ENCODE measurements at places on chromosomes 16 and 17.
A peak's percentile ranks its signal among the peaks of the same experiment; 100 is the strongest.

DNA sequence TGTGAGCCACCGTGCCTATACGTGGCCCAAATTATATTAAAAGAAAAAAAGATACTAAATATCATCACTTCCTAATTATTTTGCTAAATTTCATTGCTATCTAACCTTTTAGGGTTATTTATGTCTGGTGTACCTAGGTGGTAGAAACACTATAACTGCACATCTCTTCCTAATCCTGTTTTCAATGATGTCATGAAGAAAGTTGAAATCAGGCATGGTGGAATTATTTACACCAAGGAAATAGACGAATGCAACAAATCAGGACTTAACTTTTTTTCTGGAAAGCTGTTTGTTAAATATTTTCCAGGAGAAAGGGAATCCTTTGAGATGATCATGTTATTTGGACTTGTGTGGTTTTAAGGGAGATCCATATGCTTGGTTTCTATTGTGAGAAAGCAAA, 39.2 kb upstream of the SKAP1 start:
- DNase-seq = no peak

DNA sequence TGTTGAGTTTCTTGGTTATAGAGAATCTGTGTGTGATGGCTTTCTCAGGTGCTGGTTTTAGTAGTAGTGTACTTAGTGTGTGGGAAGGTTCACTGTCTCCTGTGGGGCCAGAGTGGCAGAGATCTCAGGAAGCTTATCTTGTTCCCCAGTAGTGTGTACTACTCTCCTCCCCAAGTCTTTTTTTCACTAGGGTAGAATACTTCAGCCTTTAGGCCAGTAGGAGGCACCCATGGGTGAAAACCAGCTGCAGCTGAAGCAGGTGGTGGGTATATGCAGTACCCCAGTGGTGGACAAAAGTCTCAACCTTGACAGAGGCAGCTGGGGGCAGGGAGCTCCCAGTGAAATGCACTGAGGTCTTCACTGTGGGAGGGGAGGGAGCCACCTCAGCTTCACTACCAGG, 109.9 kb downstream of the PHKB start:
- DNase-seq = no peak

DNA sequence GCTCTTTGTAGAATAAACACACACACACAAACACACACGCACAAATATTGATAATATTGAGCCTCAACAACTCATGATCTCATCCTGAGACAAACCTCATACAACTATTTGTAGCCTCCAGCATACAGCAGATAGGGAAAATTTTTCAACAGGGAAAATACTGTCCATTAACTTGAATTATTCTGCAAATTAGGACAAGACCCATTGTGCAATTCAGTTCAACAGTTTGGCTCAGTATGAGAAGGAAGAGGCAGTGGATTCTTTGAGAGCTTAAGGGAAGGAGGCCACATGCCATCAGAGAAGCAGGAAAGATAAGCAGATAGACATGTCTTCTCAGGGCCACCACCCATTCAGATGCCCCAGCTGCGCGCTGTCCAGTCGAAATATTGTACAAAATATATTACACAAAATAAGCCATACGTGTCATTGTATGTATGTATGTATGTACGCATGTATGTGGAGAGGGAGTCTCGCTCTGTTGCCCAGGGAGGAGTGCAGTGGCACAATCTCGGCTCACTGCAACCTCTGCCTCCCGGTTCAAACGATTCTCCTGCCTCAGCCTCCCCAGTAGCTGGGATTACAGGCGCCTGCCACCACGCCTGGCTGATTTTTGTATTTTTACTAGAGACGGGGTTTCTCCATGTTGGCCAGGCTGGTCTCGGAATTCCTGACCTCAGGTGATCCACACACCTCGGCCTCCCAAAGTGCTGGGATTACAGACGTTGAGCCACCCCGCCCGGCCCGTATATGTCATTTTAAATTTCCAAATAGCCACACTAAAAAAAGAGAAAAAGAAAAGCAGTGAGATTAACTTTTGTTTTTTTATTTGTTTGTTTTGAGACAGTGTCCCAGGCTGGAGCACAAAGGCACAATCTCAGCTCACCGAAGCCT, 1.8 kb downstream of the ZC3H7A start:
- no peak for DNase-seq

DNA sequence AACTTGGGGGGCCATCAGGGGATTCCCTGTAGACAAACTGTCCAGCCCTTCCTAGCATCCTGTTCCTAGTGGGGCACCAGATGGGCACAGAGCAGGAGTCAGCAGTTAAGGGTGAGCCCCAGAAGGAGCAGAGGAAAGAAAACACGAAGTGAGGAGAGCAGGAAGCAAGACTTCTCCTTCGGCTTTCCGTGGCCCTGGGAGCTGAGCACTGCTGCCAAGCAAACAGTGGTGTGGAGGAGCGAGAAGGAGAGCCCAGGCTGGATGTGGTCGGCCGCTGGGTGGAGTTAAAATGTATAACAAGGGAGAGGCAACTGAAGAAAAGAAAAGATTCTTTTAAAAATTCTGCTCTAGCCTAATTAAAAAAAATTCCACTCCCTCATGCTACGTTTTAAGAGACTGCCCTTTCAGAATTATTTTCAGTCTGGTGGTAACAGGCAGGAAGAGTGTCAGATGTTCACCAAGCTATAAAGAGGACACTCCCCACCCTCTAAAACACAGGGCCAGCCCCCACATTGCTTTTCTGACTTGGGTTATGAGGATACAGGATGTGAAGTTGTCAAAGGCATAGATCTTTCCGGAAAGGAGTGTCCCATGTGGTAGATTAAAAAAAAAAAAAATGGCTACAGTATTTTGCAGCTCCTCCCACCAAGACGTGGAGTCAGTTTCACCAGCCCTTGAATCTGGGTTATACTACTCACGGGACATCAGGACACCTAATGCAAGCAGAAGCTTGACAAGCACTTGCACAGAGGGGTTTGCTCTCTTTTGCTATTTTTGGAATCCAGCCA, 74.9 kb upstream of the ZFHX3 start:
- peak; percentile 47 for DNase-seq

- no peak for DNase-seq
Observed at GRCh38 chr16:83258366-83258928, 549.3 kb upstream of the HSBP1 start.

- DNase-seq = no peak
Observed at GRCh38 chr17:3695723-3696411, at the start of gene P2RX5. P2RX5 (minus strand) TSS chr17:3696155; CDS start chr17:3696005, 150 bp downstream.

GRCh38 chr17:46109603-46110189, 83.5 kb downstream of the KANSL1 start:
- DNase-seq = no peak

DNA sequence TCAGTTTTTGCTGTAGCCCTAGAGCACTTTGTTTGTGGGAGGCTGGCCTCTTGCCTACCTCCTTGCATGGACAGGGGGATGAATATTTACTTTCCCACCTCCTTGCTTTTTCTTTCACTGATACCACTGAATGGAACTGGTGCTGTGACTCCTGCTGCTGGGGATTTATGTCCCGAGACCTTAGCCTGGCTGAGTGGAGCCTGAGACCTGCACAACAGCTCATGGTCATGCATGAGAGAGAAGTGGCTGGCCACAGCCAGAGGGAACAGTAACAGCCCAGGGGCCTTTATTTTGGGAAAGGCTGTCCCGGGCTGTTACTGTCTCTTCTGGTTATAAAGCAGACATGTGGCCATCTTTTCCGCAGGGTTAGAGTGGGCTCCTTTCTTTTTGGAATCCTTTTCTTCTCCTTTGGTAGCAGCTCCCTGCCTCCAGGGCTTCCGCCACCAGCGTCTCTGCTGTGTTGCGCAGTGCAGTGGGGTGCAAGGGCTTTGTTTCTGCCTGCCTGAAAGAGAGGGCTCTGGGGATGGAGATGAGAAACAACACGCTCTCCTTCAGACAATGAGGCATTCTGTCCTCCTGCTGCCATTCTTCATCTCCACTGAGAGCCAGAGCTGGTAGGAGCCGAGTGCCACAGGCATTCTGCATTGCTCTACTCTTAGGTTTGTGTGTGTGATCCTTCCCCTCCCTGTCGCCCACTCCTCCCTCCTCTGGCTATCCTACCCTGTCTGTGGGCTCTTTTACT, 14.5 kb downstream of the SNX11 start:
- peak; percentile 87 for DNase-seq

DNA sequence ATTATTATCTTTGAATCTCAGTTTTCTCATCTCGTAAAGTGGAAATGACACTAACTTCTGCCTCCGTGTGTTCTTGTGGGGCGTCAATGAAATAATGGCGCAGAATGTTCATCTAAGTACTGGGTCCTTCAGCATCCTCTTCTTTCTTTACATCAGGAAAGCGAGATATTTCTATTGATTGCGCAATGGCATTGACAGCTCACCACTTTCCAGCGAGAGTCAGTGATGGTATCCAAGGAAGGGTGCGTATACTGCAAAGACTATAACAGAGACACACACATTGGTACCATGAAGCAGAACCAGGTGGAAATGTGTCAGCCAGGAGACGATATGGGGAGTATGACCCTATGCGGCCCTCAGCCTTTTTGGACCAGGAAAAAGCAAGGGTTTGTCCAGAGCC, 162.1 kb downstream of the SHISA9 start:
- no peak for DNase-seq

DNA sequence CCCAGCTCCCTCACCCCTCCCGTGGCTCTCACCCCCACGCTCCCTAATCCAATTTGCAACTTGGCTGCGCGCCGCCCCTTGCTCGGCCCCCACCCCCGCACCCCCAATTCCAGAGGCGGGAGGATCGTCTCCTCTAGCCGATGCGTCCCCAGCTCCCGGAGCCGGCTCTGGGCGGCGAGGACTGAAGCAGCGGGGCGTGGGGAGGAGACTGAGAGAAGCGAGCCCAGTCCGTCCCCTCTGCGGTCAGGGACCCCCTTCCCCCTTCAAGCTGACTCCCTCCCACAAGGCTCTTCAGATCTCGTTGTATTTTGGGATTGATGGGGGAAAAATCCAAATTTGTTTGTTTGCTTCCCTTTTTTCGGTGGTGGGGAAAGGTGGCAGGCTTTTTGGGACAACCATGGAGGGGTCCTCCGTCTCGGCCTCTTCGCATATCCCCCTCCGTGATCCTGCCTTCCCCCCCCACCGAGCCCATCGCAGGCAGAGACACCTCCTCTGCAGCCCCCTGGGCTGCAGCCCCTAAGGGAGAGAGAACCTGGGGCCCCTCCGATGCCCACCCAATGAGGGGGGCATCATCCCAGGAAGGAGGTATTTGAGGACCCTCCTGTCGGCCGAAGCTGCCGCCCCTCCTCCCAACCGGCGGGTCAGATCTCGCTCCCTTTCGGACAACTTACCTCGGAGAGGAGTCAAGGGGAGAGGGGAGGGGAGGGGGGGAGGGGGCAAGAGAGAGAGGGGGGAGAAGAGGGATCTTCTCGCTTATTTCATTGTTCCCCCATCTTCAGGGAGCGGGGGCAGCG, 466 bp downstream of the NEUROD2 start:
- DNase-seq = no peak

- DNase-seq = no peak
Observed at GRCh38 chr17:65163990-65164495, 26.9 kb downstream of the RGS9 start.

DNA sequence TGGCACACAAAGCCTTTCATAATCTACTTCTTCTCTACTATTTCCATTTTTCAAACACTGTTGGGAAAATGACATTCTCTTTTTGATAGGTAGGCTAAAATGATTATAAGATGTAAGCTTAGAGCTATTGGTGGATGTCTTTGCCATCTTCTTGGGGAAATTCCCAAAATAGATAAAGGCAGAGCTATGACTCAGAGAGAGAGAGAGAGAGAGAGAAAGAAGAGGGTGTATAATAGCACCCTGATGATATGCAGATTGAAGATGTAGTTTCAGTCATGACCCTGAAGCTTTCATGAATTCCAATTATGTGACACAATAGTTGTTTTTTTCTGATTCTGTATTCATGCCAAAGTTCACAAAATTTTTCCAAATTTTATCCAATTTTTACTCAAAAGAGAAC, 529.1 kb downstream of the HS3ST4 start:
- no peak for DNase-seq

DNA sequence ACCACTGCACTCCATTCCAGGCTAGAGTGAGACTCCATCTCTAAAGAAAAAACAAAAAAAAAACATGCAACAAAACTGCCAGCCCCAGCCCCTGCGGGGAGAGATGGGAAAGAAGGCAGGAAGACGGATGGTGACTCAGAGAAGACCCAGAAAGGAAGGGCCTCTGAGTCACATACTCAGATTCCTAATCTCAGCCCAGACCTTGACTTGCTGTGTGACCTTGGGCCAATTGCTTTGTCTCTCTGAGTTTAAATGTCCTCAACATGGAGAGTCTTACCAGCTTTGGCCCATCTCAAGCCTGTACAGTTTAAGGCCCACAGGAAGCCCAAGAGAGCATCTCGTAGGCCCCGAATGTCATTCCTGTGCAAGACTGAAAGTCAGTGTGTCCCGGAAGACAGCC, 86.5 kb upstream of the LHX1 start:
- DNase-seq = no peak

GRCh38 chr16:81522108-81522701, 77.6 kb downstream of the CMIP start:
- DNase-seq = no peak

GRCh38 chr17:36657763-36658490, 56.5 kb downstream of the MRM1 start:
- DNase-seq = no peak

DNA sequence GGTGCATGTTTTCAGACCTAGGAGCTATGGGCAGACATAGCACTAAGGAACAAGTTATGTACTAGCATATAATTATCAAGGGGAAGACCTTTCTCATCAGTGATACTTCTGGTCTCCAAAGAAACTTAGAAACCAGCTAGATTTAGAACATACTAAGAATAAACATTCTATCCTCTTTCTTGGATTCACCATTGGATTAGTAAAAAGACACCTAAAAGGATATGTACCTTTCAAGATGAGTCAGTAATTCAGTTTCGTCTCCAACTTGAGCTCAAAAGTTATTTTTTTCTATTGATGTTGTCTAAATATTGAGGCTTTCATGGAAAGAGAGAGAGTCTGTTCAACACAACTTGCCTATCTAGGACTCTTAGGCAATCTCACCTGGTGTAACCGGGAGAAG, 13.2 kb downstream of the ZNF821 start:
- DNase-seq = no peak

GRCh38 chr16:27284865-27285675, 16.5 kb upstream of the NSMCE1 start:
- DNase-seq = peak; percentile 52

- no peak for DNase-seq
Observed at GRCh38 chr17:2911035-2911754, 115.0 kb downstream of the RAP1GAP2 start.

DNA sequence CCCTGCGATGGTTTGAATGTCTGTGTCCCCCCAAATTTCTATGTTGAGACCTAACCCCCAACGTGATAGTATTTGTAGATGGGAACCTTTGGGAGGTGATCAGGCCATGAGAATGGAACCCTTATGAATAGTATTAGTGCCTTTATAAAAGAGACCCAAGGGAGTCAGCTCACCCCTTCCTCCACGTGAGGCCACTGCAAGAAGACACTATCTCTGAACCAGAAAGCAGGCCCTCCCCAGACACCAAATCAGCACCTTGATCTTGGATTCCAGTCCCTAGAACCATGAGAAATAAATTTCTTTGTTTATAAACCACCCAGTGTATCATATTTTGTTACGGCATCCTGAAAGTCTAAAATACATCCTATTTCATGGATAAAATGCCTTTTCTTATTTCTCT, 64.4 kb upstream of the LRRC37A3 start:
- DNase-seq = no peak
